Endothelial cell (in vitro differentiated cells): ENCODE measurements at places on chromosomes 16 and 17. TPM values are rescaled to one million over a fixed set of nuclear protein-coding genes. Genes with fewer than 3 reads are reported as not detected.

GRCh38 chr17:12580640-12581039 is 85.0 kb upstream of the MYOCD start:
- no peak overlapping the region for H3K4me3 ChIP-seq
- no peaks in the 10 kb centered on the region for H3K4me1 ChIP-seq
- H3K36me3 ChIP-seq = no peaks in the 10 kb centered on the region
- H3K27ac ChIP-seq = no peak overlapping the region

- H3K27me3 ChIP-seq = no peaks in the 10 kb centered on the region
- peaks cover 12% of the 10 kb centered on the region for H3K4me1 ChIP-seq
Measured at GRCh38 chr16:64627288-64627687, 494.6 kb downstream of the CDH11 start.

DNA sequence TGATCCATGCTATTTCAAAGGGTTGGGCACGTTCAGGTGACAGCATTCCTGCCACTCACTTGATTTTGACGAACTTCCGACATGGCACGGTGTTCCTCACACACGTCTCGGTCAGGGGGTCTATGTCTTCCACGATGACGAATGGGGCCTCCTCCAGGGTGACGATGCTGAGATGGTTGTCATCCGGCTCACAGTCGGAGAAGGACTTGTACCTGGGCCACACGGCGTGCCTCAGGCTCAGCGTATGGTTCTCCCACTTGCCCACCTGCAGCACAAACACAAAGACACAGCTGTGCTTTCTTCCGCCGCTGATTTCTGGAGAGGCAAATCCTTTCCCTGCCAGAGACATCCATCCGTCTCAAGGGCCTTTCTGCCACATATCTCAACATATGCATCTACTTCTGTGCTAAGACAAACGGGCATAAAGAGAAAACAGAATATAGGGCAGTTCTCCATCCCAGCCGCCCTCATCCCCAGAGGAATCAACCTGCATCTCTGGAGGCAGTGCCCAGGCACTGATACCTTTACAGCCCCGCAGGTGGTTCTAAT is 332.5 kb downstream of the GRIN2A start:
- H3K36me3 ChIP-seq = no peaks in the 10 kb centered on the region
- H3K27me3 ChIP-seq = peaks cover 2% of the 10 kb centered on the region
- no peak overlapping the region for H3K27ac ChIP-seq

The VKORC1 gene
- 59.6 TPM for total RNA-seq

The KRT25 gene
- not detected for total RNA-seq

The CPNE7 gene
- 5.5 TPM for total RNA-seq

The CCL16 gene
- total RNA-seq = not detected
